ENCODE measurements at places on chromosomes 2 and 18. TPM values are rescaled to one million over a fixed set of nuclear protein-coding genes. Genes with fewer than 3 reads are reported as not detected.

The KLF7 gene
- total RNA-seq: 11.9 TPM

The CLEC4F gene
- not detected for total RNA-seq

The CRYGD gene
- total RNA-seq: not detected

The IL36RN gene
- total RNA-seq: not detected

The TUBB6 gene
- 1,281 TPM for total RNA-seq

The STK16 gene
- total RNA-seq: 42.6 TPM

The MYO7B gene
- total RNA-seq: 0.46 TPM

All from epithelial cell of umbilical artery (primary cell).